ENCODE measurements at places on chromosomes 12 and 14.

- no peak for DNase-seq
Observed at GRCh38 chr12:106600503-106600902, 17.7 kb downstream of the RFX4 start.

GRCh38 chr12:32895688-32896431, 717 bp downstream of the PKP2 start:
- DNase-seq: no peak

DNA sequence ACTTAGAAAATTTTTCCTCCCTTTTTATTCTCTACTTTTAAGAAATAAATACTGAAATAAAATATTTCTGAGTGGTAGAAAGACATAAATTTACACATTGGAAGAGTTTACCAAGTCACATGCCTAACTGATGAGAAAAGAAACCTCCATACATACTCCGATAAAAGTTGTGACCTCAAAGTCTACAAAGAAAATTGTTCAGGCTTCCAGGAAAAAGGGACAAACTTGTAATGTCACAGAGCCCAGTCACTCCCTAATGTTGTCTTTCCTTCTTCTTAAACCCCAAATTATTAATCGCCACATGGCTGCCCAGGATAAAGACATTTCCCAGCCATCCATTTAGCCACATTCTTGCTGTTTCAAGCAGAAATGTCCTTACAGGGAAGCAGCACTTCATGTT, 455.3 kb downstream of the MDGA2 start:
- DNase-seq: no peak

DNA sequence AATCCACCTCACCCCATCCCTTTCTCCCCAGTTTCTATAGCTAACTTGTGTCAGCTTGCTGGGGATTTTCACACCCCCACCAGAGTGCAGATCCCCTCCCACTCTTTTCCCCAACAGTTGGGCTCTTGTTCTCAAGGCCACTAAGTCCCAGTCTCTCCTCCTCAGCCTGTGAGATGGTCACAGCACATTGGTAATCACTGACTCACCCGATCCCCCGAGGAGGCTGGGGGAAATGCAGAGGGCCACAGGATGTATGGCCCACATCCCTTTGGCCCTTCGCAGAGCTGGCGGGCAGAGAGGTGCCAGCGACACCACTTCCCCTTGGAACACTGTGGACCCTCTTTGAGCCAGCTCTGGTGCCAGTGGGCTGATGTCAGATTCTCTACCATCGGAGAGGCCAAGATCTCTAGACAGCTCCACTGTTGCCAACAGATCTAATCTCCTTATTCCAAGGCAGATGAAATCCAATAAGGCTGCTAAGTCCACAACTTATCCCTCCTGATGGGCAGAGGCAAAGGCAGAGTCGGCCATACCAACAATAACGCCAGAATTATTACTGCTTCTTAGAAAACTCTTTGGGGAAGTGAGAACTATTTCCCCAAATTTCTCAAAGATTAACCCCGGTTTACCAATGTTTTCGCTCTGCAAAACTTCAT, 1.6 kb downstream of the FMNL3 start:
- DNase-seq: no peak

- DNase-seq: no peak
Observed at GRCh38 chr14:80809663-80810062, 131.9 kb downstream of the CEP128 start.

DNA sequence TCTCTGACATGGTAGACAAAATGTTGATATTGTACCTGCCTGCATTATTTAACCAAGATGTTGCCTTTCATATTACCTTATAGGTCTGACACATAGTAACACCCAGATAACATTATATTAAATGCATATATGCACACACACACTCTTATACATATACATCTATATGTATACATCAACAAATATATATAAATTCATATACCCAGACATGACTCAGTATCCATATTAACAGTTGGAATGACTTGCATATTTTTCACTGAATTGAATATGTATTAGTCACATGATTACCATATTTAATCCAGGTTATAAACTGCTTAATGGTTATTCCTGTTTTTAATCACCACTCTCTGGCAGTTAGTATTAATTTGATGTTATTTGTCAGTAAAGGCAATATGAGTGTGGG, 85.2 kb downstream of the PAX9 start:
- DNase-seq: no peak

- no peak for DNase-seq
Observed at GRCh38 chr12:21571046-21571445, 33.6 kb downstream of the GYS2 start.

- DNase-seq: no peak
Observed at GRCh38 chr12:46489951-46490388, 117.4 kb upstream of the SLC38A2 start.

GRCh38 chr14:81605660-81606059, 72.0 kb upstream of the SEL1L start:
- DNase-seq: no peak

DNA sequence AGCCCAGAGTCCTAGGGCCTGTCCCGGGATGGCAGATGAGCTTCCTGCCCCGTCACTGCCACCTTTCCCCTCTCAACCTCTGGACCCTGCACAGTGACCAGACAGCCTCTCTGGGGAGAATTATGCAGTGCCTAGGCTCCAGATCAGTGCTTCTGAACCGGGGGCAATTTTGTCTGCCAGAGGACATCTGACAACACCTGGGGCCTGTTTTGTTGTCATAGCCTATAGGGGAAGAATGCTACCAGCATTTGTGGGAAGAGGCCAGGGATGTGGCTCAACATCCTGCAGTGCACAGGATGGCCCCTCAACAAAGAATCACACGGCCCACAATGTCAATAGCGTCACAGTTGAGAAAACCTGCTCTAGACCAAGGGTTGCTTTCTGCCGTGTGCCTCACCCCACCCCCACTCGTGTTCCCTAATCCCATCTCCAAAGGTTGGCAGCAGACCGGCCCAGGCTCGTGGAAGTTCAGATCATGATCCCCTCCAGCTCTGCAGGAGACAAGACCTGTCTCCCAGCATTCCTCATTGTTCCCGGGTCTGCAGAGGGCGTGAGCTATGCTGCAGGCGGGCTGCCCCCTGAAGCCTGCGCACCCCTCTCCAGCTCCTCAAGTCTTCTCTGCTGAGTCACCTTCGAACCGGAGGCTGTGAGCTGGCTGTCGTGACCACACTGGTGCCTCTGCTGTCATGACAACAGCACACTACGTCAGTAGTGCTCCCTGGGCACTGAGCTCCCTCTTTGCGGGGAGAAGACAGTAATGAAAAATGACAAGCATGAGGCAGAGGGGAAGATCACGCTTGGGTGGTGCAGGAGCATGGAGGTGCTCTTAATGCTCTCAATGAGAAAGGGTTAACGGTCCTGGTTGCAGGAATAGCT, 2.0 kb upstream of the GAPDH start:
- DNase-seq: peak; percentile 84

DNA sequence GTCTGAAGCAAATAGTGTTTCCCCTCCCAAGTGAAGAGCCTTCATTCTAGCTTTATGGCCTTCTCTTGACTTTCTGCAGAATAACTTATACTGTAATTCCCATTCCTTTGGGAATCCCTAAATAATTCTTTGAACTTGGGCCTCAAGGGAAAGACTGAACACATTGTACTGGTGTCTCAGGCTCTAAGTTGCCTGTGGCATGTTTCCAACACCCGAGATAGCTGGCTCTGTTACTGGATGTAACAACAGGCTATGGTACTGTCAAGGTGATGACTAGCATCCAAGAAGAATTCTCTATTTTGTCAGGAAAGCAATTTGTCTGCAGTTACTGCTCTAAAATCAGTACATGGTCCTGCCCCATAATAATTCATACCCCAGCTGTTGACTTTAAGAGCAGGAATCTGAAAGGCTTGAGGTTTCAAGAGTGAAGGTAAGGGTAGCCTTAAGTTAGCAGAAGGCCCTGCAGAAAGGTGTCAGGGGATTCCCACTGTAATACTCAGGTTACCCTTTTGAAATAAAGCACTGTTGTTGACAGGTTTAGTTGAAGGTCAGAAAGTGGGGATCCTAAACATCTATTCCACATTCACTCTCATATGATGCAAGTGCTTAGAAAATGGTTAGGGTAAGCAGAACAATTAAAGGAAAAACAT, 5.2 kb downstream of the GPX2 start:
- no peak for DNase-seq

DNA sequence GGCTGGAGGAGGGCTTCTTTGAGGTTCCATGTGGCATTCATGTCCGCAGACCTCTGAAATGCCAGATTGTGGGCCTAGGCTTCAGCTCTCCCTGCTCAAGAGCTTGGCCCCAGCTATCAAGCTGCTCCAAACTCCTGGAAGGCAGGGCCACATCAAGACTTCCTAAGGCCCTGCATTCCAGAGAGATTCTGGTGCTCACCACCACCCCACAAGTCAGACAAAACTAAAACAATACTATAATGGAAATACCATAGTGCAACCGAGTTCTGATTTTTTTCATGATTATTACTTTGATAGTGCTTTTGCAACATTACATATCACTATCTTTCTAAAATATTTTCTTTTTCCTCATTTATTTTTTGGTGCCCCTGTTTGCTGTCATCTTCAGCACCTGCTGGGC, 86.3 kb downstream of the CALM1 start:
- DNase-seq: no peak

DNA sequence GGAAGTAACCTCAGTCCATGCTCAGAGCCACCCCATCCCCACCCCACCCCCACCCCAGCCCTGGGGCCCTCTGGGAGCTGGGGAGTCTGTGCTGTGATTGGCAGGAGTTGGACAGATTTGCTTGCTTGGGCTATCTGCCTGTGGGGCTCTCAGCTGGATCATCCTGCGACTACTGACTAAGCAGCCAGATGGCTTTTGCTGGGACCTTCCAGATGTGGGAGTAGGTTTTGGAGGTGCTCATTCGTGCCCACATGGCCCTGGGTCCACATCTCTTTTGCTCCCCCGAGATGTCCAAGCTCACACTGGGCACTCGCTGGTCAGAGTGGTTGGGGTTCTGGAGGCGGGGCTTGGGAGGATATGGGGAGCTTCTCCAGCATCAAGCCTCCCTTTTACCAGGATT, 138.9 kb downstream of the TSPAN9 start:
- DNase-seq: no peak

DNA sequence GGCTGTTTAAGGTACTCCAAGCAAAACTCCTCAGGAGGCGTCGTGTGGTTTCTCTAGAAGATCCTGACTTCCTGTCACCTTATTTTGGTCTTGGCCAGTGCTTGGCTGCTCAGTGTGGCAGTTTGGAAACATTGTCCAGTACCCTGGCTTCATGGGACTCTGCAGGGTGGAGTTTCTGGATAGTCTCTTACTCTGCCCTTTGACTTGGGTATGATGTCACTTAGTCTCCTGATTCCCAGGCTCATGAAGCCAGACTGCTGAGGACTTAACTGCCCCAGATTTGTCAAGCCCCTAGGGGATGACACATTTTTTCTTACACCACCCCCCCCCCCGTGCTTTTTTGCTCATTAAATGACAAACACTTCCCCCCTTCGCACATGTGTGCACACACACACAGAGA, 82.7 kb downstream of the ADCK1 start:
- no peak for DNase-seq

- no peak for DNase-seq
Observed at GRCh38 chr14:88835661-88836060, 11.2 kb downstream of the TTC8 start.

DNA sequence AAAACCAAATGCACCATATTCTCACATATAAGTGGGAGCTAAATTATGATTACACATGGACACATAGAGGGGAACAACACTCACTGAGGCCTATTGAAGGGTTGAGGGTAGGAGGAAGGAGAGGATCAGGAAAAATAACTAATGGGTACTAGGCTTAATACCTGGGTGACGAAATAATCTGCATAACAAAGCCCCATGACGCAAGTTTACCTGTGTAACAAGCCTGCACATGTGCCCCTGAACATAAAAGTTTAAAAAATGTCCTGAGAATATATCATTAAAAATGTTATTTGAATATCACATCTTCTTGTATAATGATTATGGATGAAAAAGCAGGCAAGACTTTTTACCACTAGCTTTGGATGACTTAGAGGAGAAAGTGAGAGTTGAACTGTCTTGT, 138.0 kb upstream of the NOVA1 start:
- DNase-seq: no peak

GRCh38 chr14:63492391-63492790, 50.8 kb downstream of the PPP2R5E start:
- no peak for DNase-seq

- DNase-seq: no peak
Observed at GRCh38 chr12:74537126-74537706, 419 bp upstream of the ATXN7L3B start.

GRCh38 chr12:116236976-116237375, 40.5 kb downstream of the MED13L start:
- no peak for DNase-seq

- DNase-seq: no peak
Observed at GRCh38 chr12:101571105-101571504, 23.7 kb upstream of the MYBPC1 start.

- DNase-seq: no peak
Observed at GRCh38 chr12:1650978-1651361, 21.9 kb downstream of the WNT5B start.

GRCh38 chr14:51331486-51332367, 91.7 kb downstream of the TMX1 start:
- DNase-seq: no peak

DNA sequence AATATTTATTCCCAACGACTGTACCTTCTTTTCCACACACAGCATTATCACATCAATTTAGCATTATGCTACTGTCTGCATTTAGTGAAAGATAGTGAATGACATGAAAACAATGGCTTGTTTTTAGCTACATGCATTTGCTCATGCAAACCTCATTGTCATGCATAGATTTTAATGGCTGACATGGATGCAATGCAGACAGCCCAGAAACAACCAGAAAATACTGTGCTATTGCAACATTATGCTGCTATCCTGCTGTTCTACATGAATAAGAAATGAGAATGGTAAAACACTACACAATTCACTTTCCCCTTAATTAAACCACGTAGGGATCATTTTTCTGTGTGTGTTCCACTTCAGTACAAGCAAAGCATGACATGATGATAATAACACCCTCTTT, 90.8 kb downstream of the LIN7A start:
- DNase-seq: no peak

GRCh38 chr12:124336184-124336437, 41.2 kb downstream of the RFLNA start:
- no peak for DNase-seq

GRCh38 chr12:60257063-60257462, 661.2 kb downstream of the SLC16A7 start:
- DNase-seq: no peak
